Fibroblast of villous mesenchyme (primary cell): ENCODE measurements at places on chromosomes 11 and 22.

GRCh38 chr11:94799726-94800125, 31.6 kb downstream of the AMOTL1 start:
- DNase-seq = no peak

GRCh38 chr11:76217653-76218160, 11.4 kb upstream of the WNT11 start:
- DNase-seq = no peak

GRCh38 chr11:13126430-13126829, 117.3 kb downstream of the RASSF10 start:
- DNase-seq = peak; percentile 64

DNA sequence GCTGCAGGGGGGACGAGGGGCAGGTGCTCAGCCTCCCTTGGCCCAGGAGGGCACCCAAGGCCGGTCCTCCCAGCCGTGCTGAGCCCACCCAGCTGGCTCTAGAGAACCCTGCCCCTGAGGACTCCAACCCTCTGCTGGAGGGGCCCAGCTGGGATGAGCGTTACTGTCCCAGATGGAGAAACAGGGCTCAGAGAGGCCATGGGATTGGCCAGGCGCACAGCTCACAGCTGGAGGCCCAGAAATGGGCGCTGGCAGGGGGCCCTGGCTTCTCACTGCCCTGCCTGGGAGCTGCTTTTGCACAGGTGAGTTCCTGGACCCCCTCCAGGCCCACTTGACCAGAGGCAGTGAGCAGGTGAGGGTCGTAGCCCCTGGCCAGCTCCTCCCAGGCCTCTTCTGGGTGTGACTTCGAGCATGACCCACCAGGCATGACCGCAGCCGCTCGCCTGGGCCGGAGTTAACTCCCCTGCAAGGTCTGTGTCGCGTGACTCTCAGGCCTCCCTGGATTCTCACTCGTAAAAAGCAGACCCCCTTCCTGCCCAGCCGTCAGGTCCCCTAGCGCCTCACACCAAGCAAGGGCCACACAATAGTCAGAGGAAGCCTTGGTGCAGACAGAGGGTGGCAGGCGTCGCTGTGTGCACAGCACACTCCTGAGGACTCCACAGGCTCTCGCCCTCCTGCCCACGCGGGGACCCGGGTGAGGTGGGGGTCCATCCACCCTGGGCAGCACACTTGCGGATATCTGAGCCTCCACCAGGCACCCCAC, 19.7 kb upstream of the IL17REL start:
- no peak for DNase-seq

DNA sequence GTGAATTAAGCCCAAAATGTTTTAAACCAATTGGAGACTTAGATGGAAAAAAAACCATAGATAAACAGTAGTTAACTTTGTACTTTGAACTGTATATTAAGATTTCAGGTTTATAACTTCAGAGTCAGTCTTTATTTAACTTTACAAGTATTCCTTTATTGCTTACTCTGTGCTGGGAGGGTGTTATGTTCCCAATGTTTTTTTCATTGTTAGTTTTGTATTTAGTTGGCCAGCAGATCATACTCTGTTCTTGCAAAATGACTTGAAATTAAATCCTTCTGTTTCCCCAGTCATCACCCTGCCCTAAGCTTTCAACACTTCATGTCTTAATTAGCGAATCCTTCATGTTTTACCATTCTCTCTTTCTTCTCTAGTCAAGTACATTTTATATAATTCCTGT, 25.3 kb downstream of the SIK2 start:
- DNase-seq = peak; percentile 28

DNA sequence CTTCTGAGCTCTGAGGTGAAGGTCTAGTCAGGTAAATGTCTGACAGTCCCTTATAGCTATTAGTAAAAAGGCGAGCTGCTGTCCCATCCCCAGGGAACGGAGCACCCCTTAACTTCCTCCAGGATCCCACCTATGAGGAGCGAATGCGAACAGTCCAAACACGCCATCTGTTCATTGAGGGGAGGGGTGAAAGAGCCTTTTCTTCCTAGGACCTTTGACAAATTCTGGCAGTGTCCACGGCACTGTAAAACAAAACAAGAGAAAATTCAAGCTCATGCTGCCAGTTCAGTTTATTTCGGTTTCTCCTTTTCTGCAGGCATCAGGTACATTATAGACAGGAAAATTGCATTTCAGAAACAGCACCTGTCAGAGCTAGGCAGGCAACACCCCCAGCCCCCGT, 253.8 kb upstream of the CADM1 start:
- no peak for DNase-seq

DNA sequence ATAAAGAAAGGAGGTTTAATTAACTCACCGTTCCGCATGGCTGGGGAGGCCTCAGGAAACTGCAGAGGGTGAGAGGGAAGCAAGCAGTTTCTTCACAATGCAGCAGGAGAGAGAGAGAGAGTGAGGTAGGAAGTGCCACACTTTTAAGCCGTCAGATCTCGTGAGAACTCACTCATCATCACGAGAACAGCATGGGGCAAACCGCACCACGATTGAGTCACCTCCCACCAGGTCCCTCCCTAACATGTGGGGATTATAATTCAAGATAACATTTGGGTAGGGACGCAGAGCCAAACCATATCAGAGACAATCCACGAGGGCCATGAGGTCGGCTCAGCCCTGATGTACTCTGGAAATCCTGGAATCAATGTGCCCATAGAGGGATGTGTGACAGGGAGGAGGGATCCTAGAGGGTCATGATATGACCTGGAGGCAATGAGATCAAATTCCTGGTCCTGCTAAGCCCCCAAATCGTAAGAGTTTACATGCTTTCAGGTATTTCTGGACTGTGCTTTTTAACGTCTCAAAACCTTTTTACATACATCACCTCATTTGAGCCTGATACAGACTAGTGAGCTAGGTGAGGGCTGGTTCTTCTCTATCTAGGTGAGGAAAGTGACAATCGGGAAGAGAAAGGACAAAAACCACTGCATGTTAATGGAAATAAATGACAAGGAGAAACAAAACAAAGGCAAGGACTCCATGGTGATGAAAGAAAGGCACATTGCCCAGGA, 19.5 kb upstream of the RASSF10 start:
- no peak for DNase-seq

- DNase-seq = no peak
These were observed 2.1 kb upstream of the ATF4 start for GRCh38 chr22:39518144-39518786.

DNA sequence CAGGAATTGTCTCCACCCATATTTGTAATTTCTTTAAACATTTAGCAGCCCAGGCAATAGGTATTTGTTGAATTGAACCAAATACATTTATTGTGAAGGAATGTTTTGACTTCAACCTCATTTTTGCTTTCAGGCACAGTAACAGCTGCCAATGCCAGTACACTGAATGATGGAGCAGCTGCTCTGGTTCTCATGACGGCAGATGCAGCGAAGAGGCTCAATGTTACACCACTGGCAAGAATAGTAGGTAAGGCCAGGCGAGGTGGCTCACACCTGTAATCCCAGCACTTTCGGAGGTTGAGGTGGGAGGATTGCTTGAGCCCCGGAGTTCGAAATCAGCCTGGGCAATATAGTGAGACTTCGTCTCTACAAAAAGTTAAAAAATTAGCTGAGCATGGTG, 20.9 kb downstream of the ACAT1 start:
- no peak for DNase-seq

DNA sequence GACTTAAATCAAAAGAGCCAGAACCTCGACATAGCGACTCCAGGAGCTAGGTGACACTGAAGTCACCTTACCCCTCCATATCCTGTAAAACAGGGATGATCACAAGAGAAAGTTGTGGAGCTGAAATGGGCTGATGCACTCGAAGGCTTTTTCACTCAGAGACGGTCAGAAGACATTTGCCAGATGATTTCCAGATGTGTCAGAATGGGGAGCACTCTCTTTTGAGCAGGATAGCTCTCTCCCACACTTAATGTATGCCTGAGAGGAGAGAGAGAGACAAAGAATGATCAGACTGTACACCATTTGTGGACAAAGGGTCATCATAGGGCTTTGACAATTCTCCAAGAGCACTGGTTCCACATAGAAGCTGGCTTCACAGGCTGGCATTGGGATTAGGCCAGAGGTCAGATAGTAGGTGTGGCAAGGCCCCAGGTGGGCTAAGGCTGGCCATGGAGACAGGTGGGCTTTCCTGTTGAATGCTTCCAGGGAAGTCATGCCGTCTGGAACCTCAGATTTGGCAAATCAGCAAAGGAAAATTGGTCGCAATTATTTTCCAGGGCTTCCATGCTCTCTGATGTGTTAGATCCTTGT, 42.3 kb upstream of the ETS1 start:
- no peak for DNase-seq

DNA sequence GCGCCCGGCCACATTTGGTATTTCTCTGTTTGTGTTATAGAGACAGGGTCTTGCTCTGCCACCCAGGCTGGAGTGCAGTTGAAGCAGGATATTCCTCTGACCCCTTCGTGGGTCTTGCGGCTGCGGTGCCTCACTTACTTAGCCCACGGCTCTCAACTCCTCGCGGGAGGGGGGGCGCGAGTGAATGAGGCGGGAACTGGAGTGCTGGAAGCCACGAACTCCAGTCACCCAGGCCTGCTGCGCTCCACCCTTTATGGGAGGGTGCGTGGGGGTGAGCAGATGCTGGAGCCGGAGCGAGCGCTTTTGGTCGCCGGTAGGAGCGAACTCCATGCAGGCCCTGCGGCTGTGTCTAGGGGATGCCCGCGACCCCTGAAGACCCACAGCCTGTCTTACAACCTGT, 1.8 kb downstream of the C11orf54 start:
- DNase-seq = no peak

DNA sequence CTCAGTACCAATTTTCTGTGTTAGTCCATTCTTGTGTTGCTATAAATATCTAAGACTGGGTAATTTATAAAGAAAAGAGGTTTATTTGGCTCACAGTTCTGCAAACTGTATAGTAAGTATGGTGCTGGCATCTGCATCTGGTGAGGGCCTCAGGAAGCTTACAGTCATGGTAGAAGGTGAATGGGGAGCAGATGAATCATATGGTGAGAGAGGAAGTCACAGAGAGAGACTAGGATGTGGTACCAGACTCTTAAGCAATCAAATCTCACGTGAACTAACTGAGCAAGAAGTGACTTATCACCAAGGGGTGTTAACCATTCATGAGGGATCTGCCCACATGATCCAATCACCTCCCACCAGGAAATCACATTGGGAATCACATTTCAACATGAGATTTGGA, 60.8 kb upstream of the ZBED5 start:
- no peak for DNase-seq
